ENCODE measurements at places on chromosomes 3 and 15. TPM values are rescaled to one million over a fixed set of nuclear protein-coding genes. Genes with fewer than 3 reads are reported as not detected.

DNA sequence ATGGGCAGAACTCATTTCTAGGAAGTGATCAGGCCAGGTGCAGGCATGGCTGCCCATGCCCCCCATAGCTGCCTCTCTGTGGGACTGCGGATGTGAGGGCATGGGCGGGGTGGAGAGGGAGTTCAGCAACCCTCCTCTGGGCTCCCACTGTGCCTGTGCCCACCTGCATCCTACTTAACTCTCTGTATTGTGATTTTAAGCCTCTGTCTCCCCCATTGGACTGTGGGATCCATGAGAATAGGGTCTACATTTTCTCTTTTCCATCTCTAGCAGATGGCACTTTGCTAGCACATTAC is 194.3 kb downstream of the CHST2 start:
- H3K27me3 ChIP-seq, result no peaks in the 10 kb centered on the region
- H3K4me1 ChIP-seq, result no peaks in the 10 kb centered on the region
- H3K4me3 ChIP-seq, result no peak overlapping the region
- no peak overlapping the region for H3K27ac ChIP-seq
- H3K36me3 ChIP-seq, result no peaks in the 10 kb centered on the region

GRCh38 chr3:157089455-157090221 is 70.3 kb downstream of the CCNL1 start:
- no peak for DNase-seq
- no peaks in the 10 kb centered on the region for H3K27me3 ChIP-seq
- peaks cover 2% of the 10 kb centered on the region for H3K36me3 ChIP-seq

- peaks cover 22% of the 10 kb centered on the region for H3K36me3 ChIP-seq
- no peaks in the 10 kb centered on the region for H3K4me1 ChIP-seq
- no peak for DNase-seq
- no peak overlapping the region for H3K4me3 ChIP-seq
- no peaks in the 10 kb centered on the region for H3K27me3 ChIP-seq
These were observed 10.7 kb upstream of the HACD2 start for GRCh38 chr3:123595396-123596180.

- no peak overlapping the region for H3K27ac ChIP-seq
- no peak overlapping the region for H3K4me3 ChIP-seq
- H3K4me1 ChIP-seq, result peaks cover 6% of the 10 kb centered on the region
- peaks cover 7% of the 10 kb centered on the region for H3K27me3 ChIP-seq
- DNase-seq, result no peak
These were observed 23.0 kb upstream of the CCK start for GRCh38 chr3:42289026-42289425.

- no peak for DNase-seq
- no peaks in the 10 kb centered on the region for H3K27me3 ChIP-seq
- peak overlapping the region; percentile 86 for H3K4me3 ChIP-seq
These were observed 538 bp upstream of the CAPN7 start for GRCh38 chr3:15205482-15205933.

- H3K36me3 ChIP-seq, result no peaks in the 10 kb centered on the region
- no peaks in the 10 kb centered on the region for H3K4me1 ChIP-seq
- H3K27ac ChIP-seq, result no peak overlapping the region
- no peak overlapping the region for H3K4me3 ChIP-seq
These were observed 41.7 kb downstream of the CADPS start for GRCh38 chr3:62833538-62833937.

DNA sequence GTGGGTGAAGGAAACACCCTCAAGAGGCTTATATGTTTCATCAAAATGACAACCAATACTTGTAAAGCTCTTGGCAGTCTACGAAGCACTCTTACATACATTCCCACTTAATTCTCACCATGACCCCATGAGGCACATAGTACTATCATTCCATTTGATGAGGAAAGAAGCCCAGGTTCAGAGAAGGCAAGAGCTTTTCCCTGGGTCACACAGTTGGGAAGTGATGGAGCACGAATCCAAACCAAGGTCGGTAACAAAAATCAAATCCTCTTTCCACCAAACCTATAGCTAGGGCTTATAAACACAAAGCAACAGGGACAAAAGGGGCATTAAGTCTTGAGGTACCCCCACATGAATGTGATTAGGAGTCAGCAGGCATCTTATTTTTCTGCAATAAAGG is 187.1 kb downstream of the UACA start:
- H3K4me3 ChIP-seq, result no peak overlapping the region
- H3K27me3 ChIP-seq, result peaks cover 18% of the 10 kb centered on the region
- peaks cover 6% of the 10 kb centered on the region for H3K36me3 ChIP-seq
- no peak for DNase-seq

The TFDP2 gene
- 55.8 TPM for total RNA-seq

DNA sequence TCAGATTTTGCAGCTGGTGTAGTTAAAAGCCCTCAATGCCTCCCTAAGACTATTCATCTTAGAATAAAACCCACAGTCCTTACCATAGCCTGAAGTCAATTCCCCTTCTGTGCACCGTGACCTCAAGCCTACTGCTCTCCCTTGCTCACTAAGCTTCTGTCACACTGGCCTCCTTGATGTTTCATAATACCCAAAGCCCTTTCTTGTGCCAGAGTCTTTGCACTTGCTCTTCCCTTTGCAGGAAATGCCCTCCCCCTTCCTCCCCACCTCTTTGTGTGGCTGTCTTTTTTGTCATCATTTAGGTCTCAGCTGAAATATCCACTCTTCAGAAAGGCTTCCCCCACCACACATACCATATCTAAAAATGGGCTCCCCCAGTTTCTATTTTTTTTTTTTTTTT is 4.2 kb upstream of the PLEKHO2 start:
- H3K27me3 ChIP-seq, result no peaks in the 10 kb centered on the region
- H3K4me1 ChIP-seq, result peaks cover 43% of the 10 kb centered on the region
- peaks cover 5% of the 10 kb centered on the region for H3K36me3 ChIP-seq
- no peak overlapping the region for H3K4me3 ChIP-seq
- peak; percentile 35 for DNase-seq

DNA sequence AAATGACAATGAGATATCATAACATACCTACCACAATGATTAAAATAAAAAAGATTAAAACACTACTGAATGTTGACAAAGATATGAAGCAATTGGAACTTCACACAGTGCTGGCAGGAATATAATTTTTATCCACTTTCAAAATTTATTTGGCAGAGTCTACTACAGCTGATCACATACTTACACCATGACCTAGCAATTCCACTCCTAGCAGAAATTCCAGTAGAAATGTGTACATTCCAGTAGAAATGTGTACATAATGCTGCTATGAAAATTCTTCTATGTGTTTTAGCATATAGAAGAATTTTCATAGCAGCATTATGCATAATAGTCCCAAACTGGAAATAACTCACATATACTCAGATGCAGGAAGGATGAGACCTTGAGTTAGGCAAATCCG is 43.5 kb downstream of the IFT57 start:
- H3K4me3 ChIP-seq, result no peak overlapping the region
- DNase-seq, result no peak

The MEX3B gene
- 0.72 TPM for total RNA-seq

- no peak overlapping the region for H3K27ac ChIP-seq
- H3K4me3 ChIP-seq, result no peak overlapping the region
These were observed 49.6 kb downstream of the FRMD5 start for GRCh38 chr15:44145495-44145894.

DNA sequence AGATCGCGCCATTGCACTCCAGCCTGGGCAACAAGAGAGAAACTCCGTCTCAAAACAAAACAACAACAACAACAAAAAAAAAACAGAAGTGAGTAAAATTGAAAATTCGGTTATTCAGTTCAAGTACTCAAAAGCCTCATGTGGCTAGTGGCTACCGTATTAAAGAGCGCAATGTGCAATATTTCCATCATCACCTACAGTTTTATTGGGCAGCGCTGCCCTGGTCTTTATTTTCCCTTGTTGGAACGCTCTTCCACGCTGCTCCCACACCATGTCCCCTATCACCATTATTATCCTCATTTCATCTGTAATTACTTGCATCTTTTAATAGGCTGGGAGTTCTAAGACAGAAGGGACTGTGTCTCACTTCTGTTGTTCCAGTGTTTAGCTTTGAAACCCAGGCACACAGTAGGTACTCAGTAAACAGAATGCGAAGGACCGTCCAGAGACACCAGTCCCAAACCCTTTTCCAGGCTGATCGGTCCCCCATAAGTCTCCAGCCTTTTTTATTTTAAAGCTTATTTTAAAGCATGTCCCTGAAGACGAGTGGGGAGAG is 423 bp upstream of the HACD3 start:
- H3K4me1 ChIP-seq, result peaks cover 44% of the 10 kb centered on the region
- no peaks in the 10 kb centered on the region for H3K27me3 ChIP-seq
- peak overlapping the region; percentile 96 for H3K27ac ChIP-seq
- peaks cover 2% of the 10 kb centered on the region for H3K36me3 ChIP-seq

DNA sequence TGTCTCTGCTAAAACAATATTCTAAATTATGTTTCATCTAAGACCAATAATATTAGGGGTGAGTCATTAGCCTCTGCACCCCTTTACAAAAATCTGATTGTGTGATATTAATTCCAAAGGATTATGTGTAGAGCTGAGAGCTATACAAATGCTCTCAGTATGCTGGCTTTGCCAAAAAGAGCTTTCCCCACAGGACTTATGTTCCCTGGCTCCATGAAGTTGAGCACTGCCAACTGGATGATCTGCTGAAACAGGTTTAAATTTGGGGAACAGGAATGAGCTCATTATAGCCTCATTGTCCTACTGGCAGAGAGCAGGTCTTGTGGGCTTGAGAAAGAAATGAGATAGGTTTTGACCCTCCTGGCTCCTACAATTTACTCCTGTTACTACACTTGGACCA is 347.8 kb upstream of the LMCD1 start:
- H3K27me3 ChIP-seq, result no peaks in the 10 kb centered on the region
- no peak for DNase-seq
- H3K4me1 ChIP-seq, result no peaks in the 10 kb centered on the region
- no peak overlapping the region for H3K4me3 ChIP-seq

- no peaks in the 10 kb centered on the region for H3K4me1 ChIP-seq
- no peaks in the 10 kb centered on the region for H3K36me3 ChIP-seq
- no peak for DNase-seq
- H3K27me3 ChIP-seq, result no peaks in the 10 kb centered on the region
- no peak overlapping the region for H3K4me3 ChIP-seq
- no peak overlapping the region for H3K27ac ChIP-seq
These were observed 457.4 kb downstream of the IGSF11 start for GRCh38 chr3:118577055-118577777.

GRCh38 chr3:64518950-64519349 is 168.8 kb downstream of the ADAMTS9 start:
- no peaks in the 10 kb centered on the region for H3K36me3 ChIP-seq
- H3K27me3 ChIP-seq, result no peaks in the 10 kb centered on the region

GRCh38 chr15:67918205-67918861 is 78.5 kb upstream of the RNU6-1 start:
- DNase-seq, result no peak
- H3K4me1 ChIP-seq, result no peaks in the 10 kb centered on the region
- peaks cover 2% of the 10 kb centered on the region for H3K36me3 ChIP-seq
- no peaks in the 10 kb centered on the region for H3K27me3 ChIP-seq

GRCh38 chr3:62587169-62587568 is 213.8 kb upstream of the FEZF2 start:
- no peak for DNase-seq
- H3K4me1 ChIP-seq, result no peaks in the 10 kb centered on the region
- H3K27ac ChIP-seq, result no peak overlapping the region
- no peak overlapping the region for H3K4me3 ChIP-seq
- no peaks in the 10 kb centered on the region for H3K36me3 ChIP-seq

DNA sequence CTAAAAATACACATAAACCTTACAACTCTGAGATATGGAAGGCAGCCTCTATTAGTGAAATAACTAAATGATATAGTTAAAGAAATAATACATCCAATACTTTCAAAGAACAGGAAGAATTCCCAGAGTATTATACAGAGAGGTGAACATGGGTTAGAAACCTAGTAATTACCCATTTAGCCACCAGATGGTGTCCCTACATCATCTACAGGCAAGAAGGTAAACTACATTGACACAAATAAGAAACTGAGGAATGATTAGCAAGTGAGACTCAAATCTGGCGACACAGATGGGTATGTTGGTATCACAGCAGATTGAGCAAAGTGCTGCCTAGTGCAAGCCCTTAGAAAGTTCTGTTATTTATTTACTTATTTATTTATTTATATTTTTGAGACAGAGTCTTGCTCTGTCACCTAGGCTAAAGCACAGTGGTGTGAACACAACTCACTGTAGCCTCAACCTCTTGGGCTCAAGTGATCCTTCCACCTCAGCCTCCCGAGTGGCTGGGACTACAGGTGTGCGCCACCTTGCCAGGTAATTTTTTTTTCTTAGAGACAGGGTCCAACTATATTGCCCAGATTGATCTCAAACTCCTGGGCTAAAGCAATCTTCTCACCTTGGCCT is 28.2 kb downstream of the NEK4 start:
- no peaks in the 10 kb centered on the region for H3K4me1 ChIP-seq
- no peak for DNase-seq
- H3K36me3 ChIP-seq, result peaks cover 3% of the 10 kb centered on the region
- H3K27me3 ChIP-seq, result no peaks in the 10 kb centered on the region
- no peak overlapping the region for H3K4me3 ChIP-seq
